Endothelial cell of umbilical vein (primary cell): ENCODE measurements at places on chromosomes 4 and X.
A peak's percentile ranks its signal among the peaks of the same experiment; 100 is the strongest.

GRCh38 chr4:7430368-7430964, 4.3 kb downstream of the PSAPL1 start:
- DNase-seq: no peak

- DNase-seq: peak; percentile 26
Observed at GRCh38 chrX:114532111-114532805, 51.6 kb upstream of the HTR2C start.

DNA sequence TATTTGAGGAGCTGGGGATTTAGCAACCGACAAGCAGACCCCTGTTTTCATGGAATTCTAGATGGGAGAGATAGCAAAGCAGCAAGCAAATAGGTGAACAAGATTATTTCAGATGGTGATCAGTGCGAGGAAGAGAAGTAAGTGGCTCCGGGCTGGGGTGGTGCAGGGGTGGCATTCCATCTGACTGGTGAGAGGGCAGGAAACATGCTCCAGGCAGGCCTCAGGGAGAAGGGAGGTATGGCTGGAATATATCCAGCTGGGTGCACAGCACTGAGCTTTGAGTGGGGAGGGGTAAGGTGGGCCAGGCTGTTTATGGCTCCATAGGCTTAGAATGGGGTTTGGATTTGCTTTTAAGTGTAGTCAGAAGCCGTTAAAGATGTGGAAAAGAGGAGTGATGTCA, 21.2 kb downstream of the PTTG2 start:
- DNase-seq: no peak

- no peak for DNase-seq
Observed at GRCh38 chr4:3729188-3729881, 36.9 kb upstream of the ADRA2C start.

DNA sequence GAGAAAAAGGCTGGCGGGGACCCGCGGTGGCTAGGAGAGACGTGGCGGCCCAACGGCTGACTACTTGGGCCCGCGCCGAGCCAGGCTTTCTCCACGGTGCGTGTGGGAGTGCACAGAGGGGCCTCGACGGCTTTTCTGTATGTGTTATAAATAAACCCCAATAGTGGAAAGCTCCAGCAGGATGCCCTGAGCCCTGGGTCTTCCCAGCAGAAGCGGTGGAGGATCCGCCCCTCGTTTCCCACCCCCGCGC, 268 bp upstream of the PRRG1 start:
- no peak for DNase-seq

DNA sequence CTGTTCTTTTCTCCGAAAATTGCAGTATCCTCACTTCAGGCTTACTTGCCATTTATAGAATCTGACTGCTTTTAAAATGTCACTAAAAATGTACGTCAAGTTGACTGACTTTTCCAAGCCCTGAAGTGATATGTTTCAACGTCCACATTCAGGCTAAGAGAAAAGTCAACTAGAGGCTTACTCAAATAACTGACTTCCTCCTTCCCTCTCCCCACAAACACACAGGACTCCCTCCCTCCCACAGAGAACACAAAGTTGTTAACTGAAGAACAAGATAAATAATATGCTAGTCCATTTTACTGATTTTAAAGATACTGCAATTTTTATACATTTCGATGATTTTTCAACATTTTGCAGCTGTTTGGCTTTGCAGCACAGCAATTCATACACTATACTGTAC, 13.8 kb upstream of the CDKL2 start:
- no peak for DNase-seq

- DNase-seq: no peak
Observed at GRCh38 chr4:156280686-156281085, 327.0 kb upstream of the CTSO start.

DNA sequence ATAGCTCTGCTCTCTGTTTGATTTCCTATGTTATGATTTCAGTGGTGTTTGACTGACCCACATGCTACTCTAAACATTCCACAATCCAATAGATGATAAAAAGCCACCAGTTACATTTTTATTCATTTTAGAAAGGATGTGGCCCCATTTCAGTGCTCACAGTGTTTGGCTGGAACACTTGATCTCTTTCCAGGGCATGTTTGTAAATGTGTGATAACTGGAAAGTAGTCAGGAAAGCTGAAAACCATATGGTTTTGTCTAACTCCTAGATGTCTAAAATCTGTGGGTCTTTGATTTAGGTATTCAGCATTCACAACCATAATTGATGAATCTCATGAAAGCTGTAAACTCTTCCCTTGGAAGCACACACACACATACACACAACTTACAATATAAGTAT, 904.9 kb upstream of the AGA start:
- no peak for DNase-seq

- DNase-seq: peak; percentile 49
Observed at GRCh38 chrX:150482537-150483206, 85.7 kb upstream of the MTM1 start.

DNA sequence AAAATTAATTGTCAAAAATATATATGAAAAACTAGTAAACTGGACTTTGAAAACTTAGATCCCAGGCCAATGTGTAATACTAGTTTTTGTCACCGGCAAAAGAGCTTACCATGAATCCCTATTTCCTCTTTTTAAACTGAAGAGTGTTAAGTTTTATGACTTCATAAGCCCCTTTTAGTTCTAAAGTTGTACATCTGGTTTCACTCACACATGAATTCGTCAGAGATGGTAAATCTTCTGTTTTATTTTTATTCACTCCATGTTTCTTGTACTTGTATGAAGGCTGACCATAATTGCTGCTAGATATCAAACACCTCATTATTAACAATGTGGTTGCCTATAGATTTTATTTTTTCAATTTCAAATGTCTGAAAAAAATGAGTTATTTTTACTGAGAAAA, 827.9 kb downstream of the PCDH7 start:
- no peak for DNase-seq

GRCh38 chr4:70298051-70298450, 36.7 kb upstream of the CABS1 start:
- no peak for DNase-seq
